Stimulated activated CD4-positive, alpha-beta T cell treated with anti-CD3 and anti-CD28 coated beads, Interleukin-15, amount 100 ng/mL, for 24 hours (primary cell): ENCODE measurements at places on chromosomes 5 and 9.

GRCh38 chr5:4093236-4093635 is 497.6 kb downstream of the IRX1 start:
- DNase-seq: no peak

DNA sequence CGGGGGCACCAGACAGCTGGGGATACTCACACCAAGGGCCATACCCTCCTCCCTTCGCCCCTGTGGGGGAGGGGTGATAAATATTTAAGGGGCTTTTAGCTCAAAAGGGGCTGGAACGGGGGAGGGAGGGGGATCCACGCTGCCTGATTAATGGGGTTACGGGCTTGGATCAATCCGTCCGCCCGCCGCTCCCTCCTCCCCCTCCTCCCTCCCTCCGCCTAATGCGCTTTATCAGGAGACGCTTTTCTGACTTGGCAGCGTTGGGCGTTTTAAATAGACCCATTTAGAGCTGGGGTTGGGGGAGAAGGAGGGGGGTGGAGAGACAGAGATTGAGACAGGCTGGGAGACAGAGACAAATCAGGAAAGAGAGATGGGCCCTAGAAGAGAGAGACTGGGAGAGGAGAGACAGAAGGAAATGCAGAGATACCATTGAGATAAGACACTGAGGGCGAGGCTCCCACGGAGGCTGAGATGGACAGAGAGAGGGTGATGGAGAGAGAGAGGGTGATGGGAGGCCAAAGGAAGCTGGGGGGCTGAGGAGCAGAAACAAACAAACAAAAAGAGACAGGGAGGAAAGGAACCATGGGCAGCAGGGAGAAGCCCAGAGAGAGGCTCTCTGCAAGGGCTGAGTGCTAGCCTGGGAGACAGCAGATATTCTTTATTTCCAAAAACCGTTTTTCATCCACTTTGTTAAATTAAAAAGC is 10.3 kb downstream of the CNTFR start:
- DNase-seq: no peak

DNA sequence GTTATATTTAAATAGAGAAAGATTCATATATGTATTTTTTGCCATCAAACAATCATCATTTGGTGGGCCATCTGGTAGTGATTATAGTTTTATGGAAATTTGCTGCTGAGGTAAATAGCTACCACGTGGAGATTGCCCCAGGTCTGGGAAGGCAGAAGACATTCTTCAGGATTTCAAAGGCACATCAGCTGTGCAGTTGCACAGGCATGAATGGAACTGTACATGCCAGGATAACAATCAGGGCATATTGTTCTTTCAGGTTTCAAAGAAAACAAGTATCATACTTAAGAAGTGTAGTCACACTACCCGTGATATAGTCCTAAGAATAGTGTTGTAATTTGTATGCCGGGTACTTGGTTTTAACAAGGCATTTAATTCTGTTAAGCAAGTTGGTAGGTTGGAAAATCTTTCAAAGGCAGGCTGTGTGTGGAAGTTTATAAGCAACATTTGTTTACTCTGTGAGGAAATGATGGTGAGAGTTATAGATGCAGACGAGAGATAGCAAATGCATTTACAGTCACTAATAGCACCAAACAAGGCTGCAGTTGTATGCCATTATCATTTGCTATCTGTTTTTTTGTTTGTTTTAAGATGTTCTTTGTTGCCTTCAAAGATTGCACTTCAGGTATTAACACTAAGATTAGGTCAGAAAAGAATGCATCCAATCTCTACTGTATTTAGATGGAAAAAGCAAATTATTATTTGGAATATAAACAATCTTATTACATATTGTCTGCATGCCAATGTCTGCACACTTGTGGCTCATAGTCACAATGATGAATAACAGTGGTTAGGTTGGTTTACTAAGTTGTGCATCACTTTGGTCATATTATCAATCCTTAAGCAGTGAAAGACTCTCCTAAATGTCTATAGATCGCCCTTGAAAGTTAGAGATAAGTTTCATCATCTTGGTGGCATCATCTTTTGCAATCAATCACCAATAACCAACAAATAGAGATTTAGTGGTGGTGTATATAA is 55.3 kb downstream of the RPS23 start:
- DNase-seq: no peak

- DNase-seq: no peak
Measured at GRCh38 chr9:87513161-87513560, 15.5 kb downstream of the DAPK1 start.

DNA sequence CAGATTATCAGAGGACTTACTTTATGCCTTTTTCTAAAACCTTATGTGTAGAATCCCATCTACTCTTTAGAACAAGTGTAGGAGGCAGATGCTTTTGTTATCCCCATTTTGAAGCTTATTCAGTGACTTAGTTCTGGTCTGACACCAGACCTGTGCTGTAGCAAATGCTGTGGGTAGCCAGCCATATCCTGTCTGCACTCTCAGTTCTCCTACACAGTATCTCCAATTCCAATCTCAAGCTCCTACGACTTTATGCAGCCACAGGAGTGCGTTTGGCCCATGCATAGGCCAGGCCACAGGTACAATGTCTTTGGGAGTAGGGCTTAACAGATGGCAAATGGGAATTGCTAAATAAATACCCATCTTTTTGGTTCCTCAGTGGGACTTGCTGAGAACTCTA is 292.6 kb downstream of the MCTP1 start:
- no peak for DNase-seq

DNA sequence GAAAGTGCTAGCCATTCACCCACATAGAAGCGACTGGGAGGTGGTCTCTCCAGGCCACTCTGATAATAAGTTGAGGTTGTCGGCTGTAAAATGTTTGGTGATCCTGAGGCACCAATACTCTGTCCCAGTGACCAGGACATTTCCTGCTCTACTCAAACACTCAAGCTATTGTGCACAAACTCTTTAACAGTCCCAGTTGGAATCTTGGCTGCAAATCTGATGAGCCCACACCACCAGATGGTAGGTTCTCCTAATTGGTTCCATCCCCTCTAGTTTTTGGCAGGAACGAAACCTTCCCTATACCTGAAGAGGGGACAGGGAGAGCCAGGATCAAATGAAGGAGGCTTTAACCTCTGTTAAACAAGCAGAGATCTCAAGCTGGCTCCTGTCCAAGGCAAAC is 14.3 kb downstream of the GRIA1 start:
- no peak for DNase-seq

GRCh38 chr9:87581513-87581912 is 83.8 kb downstream of the DAPK1 start:
- DNase-seq: no peak

DNA sequence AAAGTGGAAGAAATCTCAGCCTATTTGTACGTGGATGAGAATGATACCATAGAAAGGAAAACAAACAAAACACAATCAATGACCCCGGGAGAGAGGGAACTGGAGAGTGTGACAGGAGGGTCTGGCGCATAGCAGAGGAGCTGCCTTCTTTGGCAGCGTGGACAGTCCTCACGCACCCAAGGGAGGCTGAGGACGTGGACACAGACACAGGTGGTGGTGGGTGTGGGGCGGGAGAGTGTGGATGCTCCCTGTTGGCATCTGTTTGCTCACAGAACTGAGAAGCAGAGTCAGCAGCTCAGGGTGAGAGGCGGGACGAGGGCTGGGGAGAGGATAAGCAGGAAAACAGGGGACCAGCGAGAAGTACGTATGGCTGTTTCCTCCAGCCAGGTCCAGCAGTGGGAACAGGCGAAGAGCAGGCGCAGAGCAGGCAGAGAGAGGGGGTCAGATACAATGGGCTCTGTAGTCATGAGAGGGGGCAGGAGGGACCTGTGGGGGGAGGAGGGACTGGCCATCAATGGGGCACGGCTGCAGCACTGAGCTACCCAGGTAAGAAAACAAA is 10.0 kb downstream of the CMBL start:
- DNase-seq: no peak

- no peak for DNase-seq
Measured at GRCh38 chr9:19614294-19614693, 174.5 kb downstream of the SLC24A2 start.

DNA sequence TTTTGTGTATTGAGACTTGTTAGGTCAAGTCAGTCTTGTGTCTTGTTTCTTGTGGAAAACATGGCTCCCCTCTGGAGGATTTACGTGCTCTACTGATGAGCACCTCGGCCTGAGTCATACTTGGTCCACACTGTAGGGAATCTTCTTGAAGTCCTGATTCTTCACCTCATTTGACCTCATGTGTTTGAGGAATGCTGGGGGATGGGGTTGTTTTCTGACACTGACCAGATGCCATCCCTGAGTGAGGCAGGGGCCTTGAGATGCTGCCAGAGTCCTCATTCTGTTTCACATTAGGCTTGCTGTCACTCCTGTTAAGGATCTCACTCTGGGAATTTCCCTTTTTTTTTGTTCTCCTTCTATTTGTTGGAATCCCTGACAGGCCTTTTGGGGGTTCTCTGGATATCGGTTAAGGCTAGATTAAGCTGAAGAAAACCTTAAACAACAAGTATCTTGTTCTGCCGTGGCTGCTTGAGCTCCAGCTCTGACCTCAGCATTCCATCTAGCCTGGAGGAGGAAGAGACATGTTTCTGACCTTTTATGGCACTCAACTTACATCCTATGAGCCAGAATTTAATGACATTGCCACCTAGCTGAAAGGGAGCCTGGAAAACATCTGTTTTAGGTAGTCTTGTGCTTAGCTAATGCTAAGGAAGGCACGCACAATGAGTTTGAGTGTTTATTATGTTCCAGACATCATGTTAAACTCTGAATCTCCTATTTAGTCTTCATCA is 20.6 kb downstream of the TCOF1 start:
- DNase-seq: no peak

DNA sequence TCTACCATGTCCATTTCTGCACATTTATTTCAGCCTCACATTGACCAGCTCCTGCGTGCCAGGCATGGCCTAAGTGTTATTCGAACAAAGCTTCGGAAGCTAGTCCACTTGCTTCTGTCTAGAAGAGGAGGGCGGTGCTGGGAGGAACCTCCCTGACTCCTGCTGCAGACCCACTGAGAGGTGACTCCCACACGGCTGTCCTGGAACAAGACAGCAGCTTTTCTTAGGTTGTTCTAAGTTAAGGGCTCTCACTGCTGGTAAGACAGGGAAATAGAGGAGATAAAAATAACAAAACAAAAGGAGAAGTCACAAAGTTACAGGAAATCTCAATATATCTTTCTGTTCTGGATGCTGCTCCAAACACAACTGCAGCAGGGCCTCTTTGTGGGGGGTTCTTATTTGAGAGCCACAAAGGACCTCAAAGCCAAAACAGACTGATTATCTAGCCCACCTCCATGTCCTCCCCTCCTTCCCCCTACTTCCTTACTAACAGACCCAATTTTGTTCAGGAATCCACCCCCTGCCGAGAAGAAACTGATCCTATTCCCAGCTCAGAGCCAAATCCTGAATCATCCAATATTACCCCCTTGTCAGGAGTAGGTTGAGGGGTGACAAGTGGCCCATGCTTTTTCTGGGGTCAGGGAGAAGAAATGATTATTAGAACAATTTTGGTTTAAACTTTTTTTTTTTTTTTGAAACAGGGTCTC is 28.4 kb upstream of the KCNIP1 start:
- DNase-seq: no peak

- peak; percentile 39 for DNase-seq
Measured at GRCh38 chr5:10333154-10334006, 20.1 kb upstream of the MARCHF6 start.

GRCh38 chr5:79562351-79563246 is 48.7 kb upstream of the HOMER1 start:
- DNase-seq: no peak

DNA sequence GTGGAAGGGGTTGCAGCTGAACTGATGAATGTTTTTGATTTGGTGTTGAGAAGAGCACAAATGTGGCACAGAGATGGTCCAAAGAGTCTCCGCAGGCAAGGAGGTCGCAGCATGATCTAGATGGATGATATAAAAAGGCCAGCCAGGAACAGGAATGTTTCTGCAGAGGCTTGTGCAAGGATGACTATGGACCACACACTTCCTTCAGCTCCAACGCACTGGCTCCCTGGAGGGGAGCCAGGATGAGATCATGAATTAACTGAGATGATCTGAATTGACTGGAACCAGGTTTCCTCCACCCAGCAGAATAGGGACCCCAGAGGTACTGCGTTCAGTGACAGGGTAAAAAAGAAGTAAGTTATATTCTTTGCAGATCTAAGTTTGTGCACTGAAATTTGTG is 89.0 kb downstream of the ARSB start:
- no peak for DNase-seq

- no peak for DNase-seq
Measured at GRCh38 chr5:149886060-149886459, 58.5 kb downstream of the PDE6A start.

GRCh38 chr9:11086561-11086960 is 473.8 kb upstream of the PTPRD start:
- no peak for DNase-seq

DNA sequence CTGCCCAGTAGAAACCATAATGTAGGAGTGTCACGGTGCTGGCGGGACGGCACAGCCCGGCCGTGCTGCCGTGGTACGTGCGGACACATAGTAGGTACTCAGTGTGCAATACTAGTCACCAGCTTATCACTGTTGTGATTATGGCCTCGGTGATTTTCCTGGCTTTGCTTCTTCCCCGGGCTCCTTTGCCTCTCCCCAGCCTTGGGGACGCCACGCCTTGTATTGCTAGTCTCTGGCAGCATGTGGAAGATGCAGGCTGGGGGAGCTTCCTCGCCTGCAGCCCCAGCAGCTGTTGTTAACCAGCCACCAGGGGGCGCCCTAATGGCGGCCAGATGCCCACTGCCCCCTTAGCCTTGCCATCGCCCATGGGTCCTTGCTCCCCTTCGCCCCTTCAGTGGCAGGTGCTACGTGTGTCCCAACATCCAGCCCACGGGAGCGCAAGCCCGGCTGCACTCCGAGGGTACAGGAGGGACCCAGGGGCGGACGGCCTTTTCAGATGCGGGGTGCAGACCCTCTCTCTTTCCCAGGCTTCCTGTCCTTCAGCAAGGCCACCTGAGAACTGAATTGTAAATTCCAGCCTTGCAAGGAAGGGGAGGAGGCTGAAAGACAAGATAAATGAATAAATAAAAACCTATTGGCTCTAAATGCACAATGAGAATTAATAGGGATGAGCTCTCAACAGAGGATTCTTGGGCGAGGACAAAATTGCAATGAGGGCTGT is 8.0 kb downstream of the NTNG2 start:
- DNase-seq: peak; percentile 72

DNA sequence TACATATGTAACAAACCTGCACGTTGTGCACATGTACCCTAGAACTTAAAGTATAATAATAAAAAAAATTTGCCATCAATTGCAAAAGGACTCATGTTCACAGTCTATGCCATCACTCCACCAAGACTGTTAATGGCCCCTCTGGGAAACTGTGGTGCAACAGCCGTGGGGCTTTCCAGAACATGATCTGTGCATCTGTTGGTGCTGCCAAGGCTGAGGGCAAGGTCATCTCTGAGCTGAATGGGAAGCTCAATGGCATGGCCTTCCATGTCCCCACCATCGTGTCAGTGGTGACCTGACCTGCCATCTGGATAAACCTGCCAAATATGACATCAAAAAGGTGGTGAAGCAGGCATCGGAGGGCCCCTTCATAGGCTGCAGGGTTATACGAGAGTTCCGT is 33.4 kb upstream of the AGXT2 start:
- DNase-seq: no peak
